ENCODE measurements at places on chromosomes 6 and 20. TPM values are rescaled to one million over a fixed set of nuclear protein-coding genes. Genes with fewer than 3 reads are reported as not detected.

GRCh38 chr6:158010591-158011477, 29.2 kb downstream of the SYNJ2 start:
- no peak for DNase-seq

KLHDC3 gene
- 109 TPM for total RNA-seq

DNA sequence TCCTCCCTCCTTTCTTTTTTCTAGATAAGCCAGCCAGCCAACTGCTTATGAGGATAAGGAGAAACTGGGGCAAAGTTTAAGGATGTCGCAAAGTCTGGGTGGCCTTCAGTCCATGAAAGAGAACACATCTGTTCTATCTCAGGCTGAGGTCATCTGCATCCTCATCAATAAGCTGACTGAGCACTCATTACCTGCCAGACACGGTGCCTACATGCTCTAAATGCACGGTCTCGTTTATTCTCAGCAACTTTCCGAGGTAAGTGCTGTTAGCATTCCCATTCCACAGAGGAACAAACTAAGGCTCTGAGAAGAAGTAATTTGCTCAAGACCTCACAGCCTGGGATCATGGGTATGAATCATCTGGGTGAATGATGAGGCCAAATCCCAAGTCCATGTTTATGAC, 133.1 kb downstream of the BCAS1 start:
- DNase-seq: no peak

GRCh38 chr6:158808442-158808833, 10.7 kb downstream of the EZR start:
- DNase-seq: no peak

- DNase-seq: no peak
Observed at GRCh38 chr20:49890471-49891361, 24.6 kb downstream of the SPATA2 start.

GRCh38 chr6:28425944-28426541, 17.2 kb downstream of the ZSCAN23 start:
- DNase-seq: no peak

DNA sequence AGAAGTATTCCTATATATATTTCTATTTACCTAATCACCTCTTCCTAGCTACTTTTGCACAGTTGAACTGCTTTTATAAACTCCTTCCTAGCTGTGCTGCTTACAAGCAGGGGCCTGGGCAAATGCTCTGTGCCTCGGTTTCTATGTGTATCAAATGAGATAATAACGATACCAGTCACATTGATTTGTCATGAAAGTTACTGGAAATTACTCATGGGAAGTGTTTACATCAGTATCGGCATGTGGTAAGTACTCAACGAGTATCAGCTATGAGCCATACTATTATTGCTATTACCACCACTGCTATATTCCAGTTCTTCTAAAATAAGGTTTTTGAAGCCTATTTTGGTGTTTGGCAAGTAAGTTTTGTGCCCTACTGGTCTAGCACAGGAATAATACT, 4.9 kb downstream of the LAMA4 start:
- DNase-seq: no peak

Data from neural crest cell (in vitro differentiated cells).